Activated CD4-positive, CD25-positive, alpha-beta regulatory T cell treated with anti-CD3 and anti-CD28 coated beads, Interleukin-2, amount 50 U/mL, for 72 hours (primary cell): ENCODE measurements at places on chromosomes 13 and 19.
A peak's percentile ranks its signal among the peaks of the same experiment; 100 is the strongest.

GRCh38 chr13:34179481-34179880, 361.5 kb downstream of the RFC3 start:
- no peak for DNase-seq

DNA sequence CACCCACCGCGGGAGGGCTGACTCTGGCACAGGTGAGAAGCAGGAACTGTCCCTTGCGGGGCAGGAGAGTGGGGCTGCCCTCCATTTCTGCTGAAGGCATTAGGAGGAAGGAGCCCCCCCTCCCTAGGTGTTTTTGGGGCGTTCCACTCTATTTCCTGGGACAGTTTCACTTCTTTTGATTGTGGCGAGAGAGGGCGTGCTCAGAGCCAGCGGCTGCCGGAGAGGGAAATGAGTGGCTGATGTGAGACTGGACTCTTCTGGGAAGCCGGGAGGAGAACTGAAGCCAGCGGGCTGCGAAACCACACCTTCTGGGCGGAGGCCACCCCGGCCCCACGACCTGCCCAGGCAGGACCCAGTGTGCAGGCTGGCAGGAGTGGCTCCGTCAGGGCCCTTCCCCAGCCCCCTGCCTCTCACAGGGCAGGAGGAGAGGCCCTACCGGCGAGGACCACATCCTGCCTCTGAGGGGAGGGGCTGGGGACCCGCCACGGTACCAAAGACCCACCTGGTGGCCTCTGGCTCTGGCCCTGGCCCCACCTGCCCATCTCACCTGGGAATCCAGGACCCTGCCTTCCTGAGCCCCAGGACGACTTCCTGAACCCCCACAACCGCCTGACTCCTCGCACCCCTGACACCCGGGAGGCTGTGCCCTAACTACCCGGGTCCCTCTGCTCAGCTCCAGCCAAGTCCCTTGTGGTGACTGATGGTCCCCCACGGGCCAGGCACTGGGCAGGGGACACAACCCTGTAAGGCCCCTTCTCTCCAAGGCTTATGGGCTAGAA, 25.9 kb downstream of the MPND start:
- DNase-seq = peak; percentile 69

DNA sequence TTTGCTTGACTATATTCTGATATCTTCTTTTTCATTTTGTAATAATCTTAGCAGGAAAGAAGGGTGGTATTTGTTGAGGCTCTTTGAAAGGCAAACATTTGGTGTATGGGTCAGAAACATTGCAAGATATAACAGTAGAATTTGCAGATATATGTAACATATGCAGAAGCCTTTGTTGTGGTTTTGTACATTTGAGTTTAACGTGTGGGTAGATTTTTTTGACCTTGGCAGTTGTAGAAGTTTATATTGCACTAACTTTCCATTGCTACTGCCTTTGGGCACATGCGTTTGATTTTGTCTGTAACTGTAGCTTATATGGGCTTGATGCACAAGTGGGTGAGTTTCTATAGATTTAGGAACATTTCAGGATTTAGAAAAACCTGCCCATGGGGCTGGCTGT, 78.5 kb upstream of the SPRY2 start:
- no peak for DNase-seq

DNA sequence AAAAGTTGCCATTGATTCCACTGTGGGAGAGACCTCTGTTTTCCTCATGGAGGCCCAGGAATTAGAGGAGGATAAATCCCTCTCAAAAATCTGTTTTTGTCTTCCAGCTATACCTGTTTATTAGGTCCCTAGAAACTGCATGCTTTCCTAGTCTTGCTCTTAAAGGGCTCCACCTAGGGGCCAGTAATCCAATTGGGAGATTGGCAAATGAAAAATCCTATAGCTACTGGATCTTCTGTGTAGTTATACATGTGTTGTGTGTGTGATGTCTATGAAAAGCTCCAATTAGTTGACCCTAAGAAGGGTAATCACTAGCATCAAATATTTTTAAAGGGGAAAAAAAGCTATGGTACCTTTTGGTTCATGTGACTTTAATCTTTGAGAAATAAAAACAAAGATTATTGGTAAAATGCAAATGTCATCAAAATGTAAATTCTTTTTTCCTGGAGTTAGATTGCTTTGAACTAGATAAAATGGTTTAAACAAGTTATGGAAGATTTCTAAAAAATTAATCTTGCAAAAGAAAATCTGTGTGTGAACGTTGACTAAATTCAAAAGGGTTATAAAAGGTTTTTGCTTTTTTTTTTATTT, 63.4 kb upstream of the C1QTNF9B start:
- no peak for DNase-seq

DNA sequence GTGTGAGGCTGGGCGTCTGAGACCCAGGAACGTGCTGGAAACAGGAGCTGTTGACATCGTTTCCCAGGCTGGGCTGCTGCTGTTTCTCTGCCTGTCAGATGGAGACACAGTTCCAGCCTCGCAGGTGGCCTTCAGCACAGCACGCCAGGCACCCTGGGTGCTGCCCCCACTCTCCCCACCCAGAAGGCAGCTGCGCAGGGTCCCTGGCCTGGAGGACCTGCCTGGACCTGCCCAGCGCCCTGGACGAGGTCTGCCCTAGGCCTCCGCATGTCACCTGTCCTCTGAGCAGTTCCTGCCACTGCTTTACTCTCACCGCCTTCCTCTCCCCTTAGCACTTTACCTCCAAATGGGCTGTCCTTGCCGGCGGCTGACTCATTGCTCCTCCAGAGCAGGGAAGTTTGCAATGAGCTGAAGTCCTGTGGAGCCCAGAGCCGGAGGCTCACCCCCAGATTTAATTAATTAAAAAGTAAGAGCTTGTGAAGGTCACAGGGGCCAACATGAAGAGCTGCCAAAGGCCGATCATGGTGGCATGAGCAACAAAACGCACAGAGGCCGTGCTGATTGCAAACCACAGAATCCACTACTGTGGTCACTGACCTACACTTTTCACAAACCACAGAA, 32.2 kb downstream of the C13orf46 start:
- DNase-seq = no peak

DNA sequence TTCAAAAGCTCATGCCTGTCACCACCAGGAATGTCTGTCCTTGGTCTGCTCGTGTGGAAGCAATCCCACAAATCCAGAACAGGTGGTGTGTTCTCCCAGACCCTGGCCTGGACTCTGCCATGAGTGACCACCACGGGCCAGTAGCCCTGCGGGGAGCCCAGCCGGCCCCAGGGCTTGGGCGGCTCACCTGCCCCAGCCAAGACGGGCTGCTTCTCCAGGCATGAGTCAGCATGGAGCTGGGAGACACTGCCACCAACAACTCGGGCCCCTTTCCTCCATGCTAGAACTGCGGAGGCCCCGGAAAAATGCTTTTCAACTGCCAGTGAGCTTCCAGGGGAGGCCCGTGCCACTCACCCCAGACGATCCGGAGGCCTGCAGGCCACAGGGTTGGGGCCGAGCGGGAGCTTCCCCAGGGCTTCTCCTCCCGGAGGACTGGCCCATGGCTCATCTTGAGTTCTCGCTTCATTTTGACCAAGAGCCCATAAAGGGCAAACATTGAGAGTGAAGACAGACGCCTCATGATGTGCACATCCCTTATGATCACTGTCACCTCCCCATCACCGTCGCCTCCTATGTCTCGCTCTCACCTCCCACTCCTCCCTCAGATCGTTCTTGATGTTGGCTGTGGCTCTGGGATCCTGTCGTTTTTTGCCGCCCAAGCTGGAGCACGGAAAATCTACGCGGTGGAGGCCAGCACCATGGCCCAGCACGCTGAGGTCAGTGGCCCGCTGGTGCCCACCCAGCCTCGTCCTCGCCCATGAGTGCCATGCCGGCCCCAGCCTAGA, 16.7 kb downstream of the YIPF2 start:
- DNase-seq = no peak
